ENCODE measurements at places on chromosomes 5 and 9.

GRCh38 chr9:14346811-14347405 is 33.0 kb upstream of the NFIB start:
- DNase-seq = no peak

DNA sequence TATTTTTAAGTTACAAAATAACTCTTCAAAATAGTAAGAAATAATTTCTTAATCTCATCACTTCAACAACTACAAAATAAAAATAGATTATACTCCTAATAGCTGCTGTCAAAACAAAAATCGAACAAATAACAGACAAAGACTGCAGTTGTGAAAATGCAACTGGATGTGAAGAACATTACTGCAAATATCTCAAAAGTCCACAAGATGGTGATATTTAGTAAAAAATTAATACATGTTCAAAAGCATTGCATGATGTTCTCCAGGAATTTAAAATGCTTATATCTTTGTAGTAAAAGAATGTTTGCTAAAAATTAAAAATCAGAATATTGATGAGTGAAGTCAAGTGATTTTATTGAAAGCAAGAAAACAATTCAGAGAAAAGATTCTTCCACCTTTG is 66.2 kb downstream of the MPDZ start:
- no peak for DNase-seq

DNA sequence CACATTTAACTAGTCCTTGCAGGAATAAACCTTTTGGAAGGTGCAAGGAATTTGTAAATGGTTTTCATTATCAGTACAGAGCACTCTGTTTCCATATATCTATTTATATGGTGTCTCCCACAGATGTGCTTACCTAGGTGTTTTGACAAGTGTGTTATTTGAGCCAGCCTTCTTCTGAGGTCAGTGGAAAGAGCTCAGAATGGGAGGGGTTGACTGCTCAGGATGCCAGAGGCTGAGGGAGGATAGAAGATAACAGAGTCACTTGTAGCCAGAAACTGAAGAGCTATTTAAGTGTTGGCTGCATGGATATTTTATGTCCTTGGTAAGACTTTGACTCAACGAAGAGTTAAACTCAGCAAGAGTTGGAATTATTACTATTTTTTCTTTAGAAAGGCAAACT is 5.0 kb downstream of the CMYA5 start:
- DNase-seq = no peak

DNA sequence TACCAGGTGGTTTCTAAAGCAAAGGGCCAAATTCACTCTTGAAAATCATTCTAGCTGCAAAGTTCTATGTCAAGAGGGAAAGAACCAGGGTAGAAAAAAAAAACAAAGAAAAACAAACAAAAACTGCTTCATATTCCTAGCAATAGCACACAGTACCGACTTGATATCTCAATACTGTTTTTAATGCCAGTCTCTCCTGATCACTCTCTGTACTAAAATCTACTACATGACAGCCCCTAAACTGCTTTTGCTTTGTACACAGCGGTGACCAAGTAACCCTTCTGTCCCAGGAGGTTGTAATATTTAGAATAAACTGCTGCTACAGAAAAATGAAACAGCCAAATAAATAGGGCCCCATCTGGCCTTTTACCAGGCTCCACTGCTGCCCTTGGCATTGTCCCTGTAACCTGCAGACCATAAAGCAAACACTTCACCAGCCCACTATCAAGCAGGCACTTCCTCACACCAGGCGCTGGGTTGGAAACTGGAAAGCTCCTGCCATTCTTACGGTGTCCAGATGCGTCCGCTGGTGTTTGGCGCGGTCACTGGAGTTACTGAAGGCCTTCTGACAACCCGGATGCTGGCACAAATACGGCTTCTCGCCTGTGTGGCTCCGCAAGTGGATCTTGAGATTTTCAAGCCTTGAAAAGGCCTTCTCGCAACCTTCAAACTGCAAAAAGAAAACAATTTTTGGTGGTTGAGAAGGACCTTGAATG is 363.2 kb downstream of the GLIS3 start:
- no peak for DNase-seq

DNA sequence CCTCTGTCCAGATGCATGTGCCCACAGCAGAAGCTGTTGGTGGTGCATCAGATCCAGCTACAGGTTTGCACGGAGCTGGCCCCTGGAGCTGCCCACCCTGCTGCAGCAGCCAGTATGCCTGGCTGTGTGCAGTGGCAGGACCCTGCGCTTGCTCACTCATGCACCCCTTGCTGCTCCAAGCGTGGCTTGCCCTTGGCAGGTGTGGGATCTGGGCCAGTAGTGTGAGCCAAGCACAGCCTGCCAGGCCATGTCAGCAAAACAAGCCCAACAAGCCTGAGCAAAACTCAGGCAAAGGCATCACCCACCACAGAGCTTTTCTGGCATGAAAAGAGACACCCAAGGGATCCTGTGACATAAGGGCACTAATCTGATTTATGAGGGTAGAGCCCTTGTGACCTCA is 18.3 kb upstream of the ECPAS start:
- no peak for DNase-seq

DNA sequence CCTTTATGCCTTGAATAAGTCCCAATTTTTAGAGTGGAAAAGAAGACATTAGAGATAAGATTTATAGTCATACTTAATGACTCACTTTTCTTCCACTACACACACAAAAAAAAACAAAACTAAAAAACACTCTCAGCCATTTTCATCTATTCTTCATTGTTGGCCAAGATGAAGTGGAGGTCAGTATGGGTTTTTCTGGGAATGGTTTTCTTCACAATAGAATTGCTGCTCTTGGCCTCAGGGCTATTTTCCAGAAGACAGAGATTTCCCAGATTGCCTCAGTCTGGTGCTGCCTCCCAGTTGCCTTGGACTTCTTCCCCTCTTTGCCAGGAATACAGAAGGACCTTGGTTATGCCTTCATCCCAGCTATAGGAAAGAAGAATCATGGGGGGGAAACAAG is 463.7 kb downstream of the TMEM232 start:
- no peak for DNase-seq

DNA sequence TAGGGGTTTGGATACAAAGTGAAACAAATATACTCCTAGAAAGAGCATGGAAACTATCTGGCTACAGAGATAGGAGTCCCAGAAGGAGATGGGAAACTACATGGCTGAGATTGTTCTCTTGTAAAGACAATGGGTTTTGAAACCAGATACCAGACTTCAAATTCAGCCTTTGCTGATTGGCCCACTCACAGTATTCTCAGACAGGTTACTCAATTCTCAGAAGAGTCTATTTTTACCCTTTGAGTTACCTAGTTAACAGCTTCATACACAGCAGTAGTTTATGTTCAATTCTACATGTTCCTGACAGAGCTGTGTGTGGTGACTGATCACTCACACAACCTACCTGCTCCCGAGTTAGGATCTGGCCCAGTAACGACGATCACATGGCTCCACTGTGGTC is 14.1 kb downstream of the ZFP62 start:
- DNase-seq = no peak

All from germinal center (tissue), 1 donor.